H9 (cell line): ENCODE measurements at places on chromosomes 5 and 9. TPM values are rescaled to one million over a fixed set of nuclear protein-coding genes. Genes with fewer than 3 reads are reported as not detected.

GRCh38 chr9:14373336-14373666 lies 59.4 kb upstream of the NFIB start:
- H3K4me1 ChIP-seq: peaks cover 6% of the 10 kb centered on the region
- H3K27me3 ChIP-seq: no peaks in the 10 kb centered on the region
- no peak for DNase-seq
- H3K27ac ChIP-seq: peak overlapping the region; percentile 37

DNA sequence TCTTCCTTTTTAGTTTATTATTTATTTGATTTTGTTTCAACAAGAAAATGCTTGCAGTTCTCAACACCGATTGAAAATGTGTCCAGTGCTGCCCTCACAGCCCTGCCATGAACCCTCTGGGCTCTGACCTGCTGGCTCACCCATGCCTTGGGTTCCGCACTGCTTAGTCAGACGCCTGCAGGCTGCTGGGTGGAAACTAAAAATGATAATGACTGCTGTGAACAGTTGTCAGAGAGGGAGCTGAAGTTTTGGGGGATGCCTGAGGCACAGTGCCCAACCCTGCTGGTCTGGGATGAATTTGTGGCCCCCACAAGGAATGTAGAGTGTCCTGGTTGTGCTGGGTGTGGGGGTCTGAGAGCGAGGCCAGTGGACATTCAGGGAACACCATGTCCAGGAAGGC lies 22.2 kb upstream of the CFAP157 start:
- H3K36me3 ChIP-seq: peaks cover 33% of the 10 kb centered on the region; the same call in 2 of the 3 replicates
- H3K4me3 ChIP-seq: no peak overlapping the region
- H3K27me3 ChIP-seq: no peaks in the 10 kb centered on the region
- H3K4me1 ChIP-seq: no peaks in the 10 kb centered on the region
- DNase-seq: no peak
- no peak overlapping the region for H3K27ac ChIP-seq

ROPN1L gene
- total RNA-seq: 0.37 TPM in 1 of 2 replicates, not detected in the other

SIL1 gene
- total RNA-seq: 10.6 and 14.4 TPM in 2 replicates

GABRA6 gene
- not detected in 2 replicates for total RNA-seq
